Thoracic aorta (tissue), 2 donors: ENCODE measurements at places on chromosomes 12 and 14.

- no peaks in the 10 kb centered on the region for H3K27me3 ChIP-seq
- H3K4me1 ChIP-seq: no peaks in the 10 kb centered on the region
- no peak overlapping the region for H3K27ac ChIP-seq
- no peak for DNase-seq
- H3K36me3 ChIP-seq: no peaks in the 10 kb centered on the region
- no peak overlapping the region for H3K4me3 ChIP-seq
These were observed 1.9 kb upstream of the KRT79 start for GRCh38 chr12:52836042-52836466.

DNA sequence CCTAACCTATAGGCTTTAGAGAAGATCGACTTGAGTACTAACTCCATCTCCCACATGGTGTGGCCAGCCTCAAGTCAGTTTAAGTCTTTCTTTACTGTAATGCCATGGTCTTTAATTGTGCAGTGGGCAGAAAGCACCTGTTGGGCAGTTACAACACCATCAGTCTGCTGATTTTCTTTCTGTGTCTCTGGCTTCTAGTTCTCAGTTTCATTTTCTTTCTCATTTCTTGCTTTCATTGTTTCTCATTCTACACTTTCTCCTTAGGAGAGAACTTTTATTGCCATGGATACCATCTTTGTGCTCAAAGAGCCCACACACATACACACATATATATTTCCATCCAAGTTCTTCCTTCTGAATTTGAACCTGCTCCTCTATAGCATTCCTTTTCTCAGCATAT, 96.1 kb upstream of the SLC16A7 start:
- DNase-seq: no peak
- no peaks in the 10 kb centered on the region for H3K27me3 ChIP-seq
- no peak overlapping the region for H3K27ac ChIP-seq
- no peak overlapping the region for H3K4me3 ChIP-seq

DNA sequence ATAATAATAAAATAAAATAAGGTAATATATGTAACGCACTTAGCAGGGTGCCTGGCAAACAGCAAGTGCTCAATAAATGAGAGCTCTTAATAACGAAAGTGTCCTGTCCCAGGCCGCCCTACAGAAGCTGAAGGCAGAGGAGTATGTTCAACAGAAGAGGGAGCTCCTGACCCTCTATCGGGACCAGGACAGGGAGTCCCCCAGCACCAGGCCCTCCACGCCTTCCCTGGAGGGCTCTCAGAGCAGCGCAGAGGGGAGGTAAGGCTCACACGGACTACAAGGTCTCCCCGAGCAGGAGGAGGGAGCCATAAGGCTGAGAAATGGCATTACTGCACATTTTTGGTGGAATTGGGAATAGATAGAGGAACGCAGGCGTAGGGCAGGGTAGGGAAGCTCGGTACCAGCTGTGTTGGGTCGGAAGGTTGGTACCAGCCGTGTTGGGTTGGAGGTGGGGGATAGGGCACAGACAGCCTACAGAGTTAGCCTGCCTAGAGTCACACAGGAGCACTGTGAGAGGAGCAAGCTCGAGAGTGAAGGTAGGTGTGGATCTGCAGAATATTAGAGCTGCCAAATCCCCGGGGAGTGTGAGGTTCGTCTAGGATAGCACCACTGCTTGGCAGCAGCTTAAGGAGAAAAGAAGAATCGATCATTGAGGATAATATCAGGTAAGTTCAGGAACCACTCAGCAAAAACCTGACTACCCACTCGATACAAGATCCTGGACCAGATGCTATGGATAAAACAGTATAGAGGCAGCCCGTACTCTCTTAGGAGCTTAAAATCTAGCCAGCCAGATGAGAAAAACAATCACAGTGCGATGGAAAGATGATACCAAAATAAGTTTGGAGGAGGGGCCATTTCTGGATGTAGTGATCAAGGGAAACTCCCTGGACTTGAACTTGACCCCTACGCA, 15.3 kb downstream of the TNFRSF1A start:
- no peak overlapping the region for H3K4me3 ChIP-seq
- H3K36me3 ChIP-seq: peaks cover 38% of the 10 kb centered on the region
- peaks cover 84% of the 10 kb centered on the region for H3K4me1 ChIP-seq
- H3K27me3 ChIP-seq: no peaks in the 10 kb centered on the region

- H3K27me3 ChIP-seq: no peaks in the 10 kb centered on the region
- no peaks in the 10 kb centered on the region for H3K36me3 ChIP-seq
- DNase-seq: no peak
- no peak overlapping the region for H3K27ac ChIP-seq
- H3K4me1 ChIP-seq: no peaks in the 10 kb centered on the region
These were observed 86.7 kb upstream of the FZD10 start for GRCh38 chr12:130075497-130076076.

- peaks cover 2% of the 10 kb centered on the region for H3K4me1 ChIP-seq
- no peaks in the 10 kb centered on the region for H3K36me3 ChIP-seq
- no peak for DNase-seq
- no peak overlapping the region for H3K4me3 ChIP-seq
These were observed 11.7 kb downstream of the PTHLH start for GRCh38 chr12:27960821-27961220.

GRCh38 chr14:73208846-73209245, 28.5 kb upstream of the PAPLN start:
- no peak overlapping the region for H3K4me3 ChIP-seq
- no peaks in the 10 kb centered on the region for H3K27me3 ChIP-seq
- no peak for DNase-seq
- no peak overlapping the region for H3K27ac ChIP-seq
- H3K4me1 ChIP-seq: peaks cover 16% of the 10 kb centered on the region

GRCh38 chr12:94951071-94951934, 52.2 kb downstream of the NDUFA12 start:
- H3K27ac ChIP-seq: no peak overlapping the region
- DNase-seq: no peak
- H3K4me1 ChIP-seq: no peaks in the 10 kb centered on the region
- no peak overlapping the region for H3K4me3 ChIP-seq
- no peaks in the 10 kb centered on the region for H3K27me3 ChIP-seq

DNA sequence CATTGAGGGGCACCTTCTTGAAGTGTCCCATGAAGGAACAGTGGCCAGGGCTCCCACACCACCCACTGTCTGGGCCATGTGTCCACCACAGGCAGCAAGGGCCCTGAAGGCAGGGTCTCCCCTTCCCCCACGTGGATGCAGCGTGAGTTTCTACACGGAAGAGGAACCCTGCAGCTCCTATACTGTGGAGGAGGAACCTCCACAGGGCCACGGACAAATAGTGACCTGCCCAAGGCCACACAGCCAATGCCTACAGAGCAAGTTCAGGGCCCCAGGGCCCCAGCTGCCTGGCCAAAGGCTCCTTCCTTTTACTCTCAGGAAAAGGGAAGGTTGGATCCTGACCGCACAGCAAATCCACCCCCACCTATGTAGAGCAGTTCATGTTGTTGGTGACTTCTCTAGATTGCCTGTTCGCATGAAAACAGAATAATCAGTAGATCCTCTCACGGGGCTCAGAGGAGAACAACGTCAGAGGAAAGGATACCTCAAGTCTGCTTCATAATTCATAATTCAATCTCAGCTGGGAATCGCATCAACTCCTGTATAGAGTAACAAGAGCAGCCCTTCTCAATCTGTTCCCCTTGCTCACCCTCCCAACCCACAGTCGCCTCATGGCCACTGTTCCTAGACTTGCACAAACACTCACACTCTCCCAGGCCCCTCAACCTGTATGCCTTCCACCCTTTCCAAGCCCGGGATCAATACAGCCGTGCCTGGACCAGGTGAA, 11.1 kb upstream of the KRT73 start:
- no peaks in the 10 kb centered on the region for H3K36me3 ChIP-seq
- no peak overlapping the region for H3K4me3 ChIP-seq
- DNase-seq: no peak
- no peaks in the 10 kb centered on the region for H3K27me3 ChIP-seq

DNA sequence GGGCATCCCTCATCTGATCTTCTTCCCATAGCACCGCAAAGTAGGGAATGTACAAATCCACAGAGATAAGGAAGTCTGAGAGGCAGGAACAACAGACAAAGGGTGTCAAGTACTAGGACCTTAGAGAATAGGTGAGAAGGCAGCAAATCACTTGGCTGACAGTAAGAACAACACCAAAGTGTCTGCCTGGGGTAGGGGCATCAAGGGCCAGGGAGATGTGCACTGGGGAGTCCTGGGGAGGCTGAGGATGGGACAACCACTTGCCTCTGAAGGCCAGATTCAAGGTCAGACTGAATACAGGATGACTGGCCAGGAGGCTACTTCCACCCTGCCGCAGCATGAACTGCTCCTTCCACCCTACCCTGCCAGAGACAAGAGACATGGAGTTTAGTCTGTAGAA, 1040.8 kb downstream of the BCL11B start:
- DNase-seq: no peak
- no peaks in the 10 kb centered on the region for H3K36me3 ChIP-seq
- H3K27ac ChIP-seq: no peak overlapping the region

DNA sequence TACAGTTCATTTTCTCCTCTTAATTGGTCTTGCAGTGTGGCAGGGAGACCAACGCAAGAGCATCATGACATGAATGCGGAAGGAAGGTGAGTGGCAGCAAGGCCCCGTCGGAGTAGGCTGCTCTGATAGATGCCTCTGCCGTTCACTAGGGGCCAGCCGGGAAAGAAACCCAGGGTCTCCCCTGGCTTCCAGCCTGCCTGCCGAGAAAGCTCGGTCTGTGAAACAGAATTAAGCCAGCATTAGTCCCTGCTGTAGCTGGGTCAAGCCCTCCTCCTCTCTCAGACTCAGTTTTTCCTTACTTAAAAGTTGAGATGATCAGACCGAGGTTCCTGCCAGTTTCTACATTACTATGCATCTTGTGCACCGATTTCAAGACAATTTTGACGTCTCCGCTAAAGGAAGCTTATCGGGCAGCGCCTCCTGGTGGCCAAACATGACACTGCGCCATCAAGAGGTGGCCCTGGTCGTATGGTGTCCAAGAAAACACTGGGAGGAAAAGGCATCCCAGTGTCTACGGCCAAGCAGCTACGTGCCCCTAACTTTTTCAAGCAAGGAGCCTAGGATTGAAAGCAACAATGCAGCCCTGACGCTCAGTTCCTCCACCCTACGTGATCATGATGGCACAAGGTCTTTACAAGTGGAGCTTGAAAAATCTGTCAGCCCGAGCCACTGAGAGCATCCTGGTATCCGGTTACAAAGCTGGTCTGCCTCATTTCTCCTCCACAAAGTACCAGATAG, 131.6 kb downstream of the KSR2 start:
- H3K4me3 ChIP-seq: no peak overlapping the region
- no peak for DNase-seq
- H3K36me3 ChIP-seq: no peaks in the 10 kb centered on the region
- no peaks in the 10 kb centered on the region for H3K27me3 ChIP-seq
- H3K27ac ChIP-seq: no peak overlapping the region

GRCh38 chr12:57151741-57152630, 4.6 kb upstream of the LRP1-AS start:
- H3K27me3 ChIP-seq: no peaks in the 10 kb centered on the region
- H3K4me3 ChIP-seq: peak overlapping the region; percentile 41
- peaks cover 68% of the 10 kb centered on the region for H3K4me1 ChIP-seq
- peaks cover 29% of the 10 kb centered on the region for H3K36me3 ChIP-seq
- peak overlapping the region; percentile 96 for H3K27ac ChIP-seq

DNA sequence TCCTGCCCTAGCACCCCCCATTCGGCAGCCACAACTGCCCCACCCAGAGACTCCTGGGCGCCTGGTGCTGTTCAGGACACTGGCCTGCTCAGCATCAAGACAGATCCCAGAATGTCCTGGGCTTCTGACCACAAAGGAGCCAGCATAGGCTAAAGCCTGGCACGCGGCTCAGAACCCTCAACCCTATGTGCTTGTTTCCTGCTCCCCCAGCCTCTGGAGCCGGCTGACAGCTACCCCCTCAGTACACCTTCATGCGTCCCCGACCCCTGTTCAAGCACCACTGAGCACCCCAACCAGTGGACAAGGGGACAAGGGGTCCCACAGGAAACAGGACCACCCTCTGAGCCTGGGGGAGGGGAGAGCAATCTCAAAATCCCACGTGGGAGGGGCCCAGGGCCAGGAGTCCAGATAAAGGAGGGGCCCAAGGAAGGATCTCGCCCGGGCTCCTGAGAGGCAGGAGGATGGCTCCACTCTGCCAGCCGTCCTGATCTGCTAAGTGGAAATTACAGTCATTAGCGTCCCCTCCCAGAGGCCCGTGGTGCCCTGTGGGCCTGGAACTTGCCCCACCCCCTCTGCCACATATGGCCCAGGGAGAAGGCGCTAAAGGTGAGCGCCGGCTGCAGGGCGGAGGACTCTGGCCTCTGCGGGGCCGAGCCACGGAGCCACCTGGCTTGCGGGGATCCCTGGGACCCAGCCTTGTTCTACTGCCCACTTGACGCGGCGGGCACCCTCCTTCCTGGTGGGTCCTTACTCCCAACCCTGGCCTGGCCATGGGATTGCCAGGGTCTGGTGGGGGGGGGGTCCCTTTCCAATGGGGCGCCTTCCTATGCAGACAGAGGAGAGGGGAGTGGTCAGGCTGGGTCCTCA, 27.2 kb upstream of the GPR132 start:
- H3K4me3 ChIP-seq: peak overlapping the region; percentile 98
- no peaks in the 10 kb centered on the region for H3K27me3 ChIP-seq
- peaks cover 35% of the 10 kb centered on the region for H3K4me1 ChIP-seq
- no peak for DNase-seq
- H3K27ac ChIP-seq: peak overlapping the region; percentile 81
- H3K36me3 ChIP-seq: no peaks in the 10 kb centered on the region

DNA sequence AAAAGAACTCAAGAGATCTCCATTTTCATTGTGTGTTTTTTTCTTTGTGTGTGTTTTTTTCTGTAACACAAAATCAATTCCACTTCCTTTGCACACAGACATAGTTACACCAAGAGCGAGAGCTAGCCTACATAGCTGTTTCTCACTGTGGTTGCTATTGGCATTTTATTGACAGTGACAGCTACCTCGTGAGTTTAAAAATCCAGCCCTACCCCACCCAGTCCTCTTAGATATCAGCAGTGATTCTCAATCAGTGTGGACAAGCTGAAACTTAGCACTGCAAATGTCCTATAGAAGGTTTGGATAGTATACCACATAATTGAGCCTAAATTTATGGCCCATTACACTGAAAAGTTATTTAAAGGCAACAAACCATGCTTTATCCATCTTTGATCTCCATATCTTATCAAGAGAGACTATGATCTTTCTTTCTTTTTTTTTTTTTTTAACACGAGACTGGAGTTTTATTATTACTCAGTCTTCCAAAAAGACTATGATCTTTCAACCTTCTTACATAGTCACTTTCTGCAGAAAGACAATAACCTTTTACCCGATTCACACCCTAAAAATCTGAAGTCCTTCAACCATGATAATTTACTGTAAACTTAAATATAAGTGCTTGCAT, 46.8 kb downstream of the ATP2B1 start:
- no peaks in the 10 kb centered on the region for H3K4me1 ChIP-seq
- H3K27me3 ChIP-seq: no peaks in the 10 kb centered on the region
- no peaks in the 10 kb centered on the region for H3K36me3 ChIP-seq
- no peak overlapping the region for H3K27ac ChIP-seq
- no peak for DNase-seq

DNA sequence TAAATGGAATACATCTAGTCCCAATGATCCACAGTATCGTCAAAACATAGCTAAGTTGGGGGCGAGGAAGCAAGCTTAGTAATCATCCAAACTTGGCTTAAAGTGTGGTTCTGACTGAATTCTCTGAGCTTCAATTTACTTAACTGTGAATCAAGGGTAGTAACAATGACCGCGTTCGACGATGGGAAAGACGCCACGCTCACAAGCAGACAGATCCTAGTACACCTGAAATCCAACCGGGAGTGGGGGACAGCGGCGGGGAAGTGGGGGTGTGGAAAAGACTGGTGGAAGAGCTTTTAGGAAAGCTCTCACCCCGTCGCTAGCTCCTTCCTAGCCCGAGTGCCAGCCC, 433 bp downstream of the COX16 start:
- H3K4me3 ChIP-seq: peak overlapping the region; percentile 90
- H3K4me1 ChIP-seq: peaks cover 9% of the 10 kb centered on the region
- H3K27me3 ChIP-seq: no peaks in the 10 kb centered on the region
